Cerebellar nuclear complex (tissue), 1 donor: ENCODE measurements at places on chromosomes 16 and 17.
A peak's percentile ranks its signal among the peaks of the same experiment; 100 is the strongest.

- no peak for DNase-seq
These were observed 1.7 kb downstream of the TNFRSF13B start for GRCh38 chr17:16969931-16970906.

DNA sequence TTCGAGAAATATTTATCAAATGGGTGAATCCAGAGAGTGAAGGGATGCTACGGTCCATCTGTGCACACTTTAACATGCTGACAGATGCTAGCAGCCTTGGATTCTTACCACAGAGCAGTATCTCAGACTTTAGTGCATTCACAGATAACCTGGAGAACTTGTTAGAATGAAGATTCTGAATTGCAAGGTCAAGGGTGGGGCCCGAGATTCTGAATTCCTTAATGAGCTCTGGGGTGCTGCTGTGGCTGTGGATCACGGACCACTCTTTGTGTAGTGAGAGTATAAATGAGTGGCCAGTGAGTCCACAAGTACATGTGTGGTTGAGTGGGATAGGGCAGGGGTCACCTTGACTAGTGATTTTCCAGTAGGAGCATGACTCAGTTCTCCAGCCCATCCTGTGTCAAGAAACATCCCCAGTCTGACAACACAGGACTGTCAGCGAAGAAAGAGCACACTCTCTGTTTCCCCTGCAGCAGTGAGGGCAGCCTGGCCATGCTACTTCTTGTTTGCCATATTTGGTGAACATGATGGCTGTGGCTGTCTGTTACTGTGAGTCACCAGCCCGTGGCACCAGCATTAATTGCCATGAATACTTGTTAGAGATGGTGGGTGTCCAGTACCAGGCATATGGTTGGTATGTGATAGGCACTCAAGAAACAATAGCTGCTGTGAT, 13.0 kb upstream of the SALL1 start:
- DNase-seq: no peak

DNA sequence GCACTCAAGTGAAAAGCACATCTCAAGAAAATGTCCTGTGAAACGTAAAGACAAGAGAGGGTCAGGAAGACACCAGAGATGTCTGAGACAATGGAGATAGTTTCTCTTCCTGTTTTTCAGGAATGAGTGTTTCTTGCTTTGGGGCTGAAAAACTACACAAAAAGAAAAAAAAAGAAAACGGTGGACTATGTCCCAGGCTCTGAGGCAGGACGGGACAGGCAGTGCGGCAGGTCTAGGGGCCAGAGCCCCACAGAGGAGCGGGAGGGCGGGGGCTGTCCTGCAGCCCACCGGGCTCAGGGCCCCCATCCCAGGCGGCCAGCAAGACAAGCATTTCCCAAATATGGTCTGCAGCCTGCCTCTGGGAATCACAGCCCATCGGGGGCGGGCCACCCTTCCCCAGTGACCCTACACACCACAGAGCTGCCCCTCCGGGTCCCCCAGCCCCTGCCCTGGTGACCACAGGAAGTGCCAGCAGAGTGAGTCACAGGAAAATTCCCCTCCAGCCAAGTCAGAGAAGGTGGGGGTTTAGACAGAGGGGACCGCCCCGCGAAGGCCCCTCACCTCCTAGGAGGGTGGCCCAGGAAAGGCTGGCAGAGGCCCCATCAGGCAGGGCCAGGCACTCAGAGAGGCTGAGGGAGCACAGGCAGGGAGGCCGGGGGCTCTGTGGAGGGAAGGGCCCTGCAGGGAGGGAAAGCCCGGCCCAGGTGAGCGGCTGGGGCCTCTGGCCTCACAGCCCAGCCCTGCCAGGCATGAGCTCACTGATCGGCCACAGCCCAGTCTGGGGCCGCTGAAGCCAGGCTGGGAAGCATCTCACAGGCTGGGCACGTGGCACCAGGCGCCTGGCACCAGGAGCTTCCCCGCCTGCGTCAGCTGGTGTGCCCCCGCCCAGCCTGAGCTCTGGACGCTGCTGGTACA, 6.3 kb downstream of the BCAR1 start:
- peak; percentile 80 for DNase-seq

DNA sequence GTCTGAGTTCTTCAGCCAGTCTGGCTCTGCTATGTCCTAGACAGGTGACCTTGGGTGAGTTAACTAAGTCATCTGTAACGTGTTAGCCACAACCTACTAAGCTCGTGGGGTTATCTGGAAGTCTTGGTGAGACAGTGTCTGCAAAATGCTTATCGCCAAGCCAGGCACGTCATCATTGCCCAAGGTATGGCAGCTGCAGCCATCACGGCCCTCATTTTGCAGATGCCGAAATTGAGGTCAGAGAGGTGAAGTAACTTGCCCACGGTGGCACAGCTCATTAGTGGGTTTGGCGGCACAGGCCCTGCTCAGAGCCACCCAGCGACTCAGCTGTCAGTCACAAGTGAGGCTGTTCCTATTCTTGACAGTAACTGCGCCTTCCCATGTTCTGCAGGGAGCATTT, 79.8 kb downstream of the CMIP start:
- no peak for DNase-seq

- no peak for DNase-seq
These were observed 126.3 kb downstream of the ABCC1 start for GRCh38 chr16:16075488-16076422.

DNA sequence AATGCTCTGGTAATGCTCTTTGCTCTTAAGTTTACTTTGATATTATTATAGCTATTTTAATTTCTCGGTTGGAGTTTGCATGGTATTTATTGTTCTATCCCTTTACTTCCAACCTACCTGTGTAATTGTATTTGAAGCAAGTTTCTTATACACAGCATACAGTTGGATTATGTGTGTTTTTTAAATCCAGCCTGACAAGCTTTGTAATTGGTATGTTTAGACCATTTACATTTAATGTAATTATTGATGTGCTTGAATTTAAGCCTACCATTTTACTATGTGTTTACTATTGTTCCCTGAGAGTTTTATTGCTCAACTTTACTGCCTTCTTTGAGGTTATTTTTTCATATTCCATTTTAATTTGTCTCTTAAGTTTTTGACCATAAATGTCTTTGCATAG, 35.7 kb downstream of the ACSF3 start:
- DNase-seq: no peak

DNA sequence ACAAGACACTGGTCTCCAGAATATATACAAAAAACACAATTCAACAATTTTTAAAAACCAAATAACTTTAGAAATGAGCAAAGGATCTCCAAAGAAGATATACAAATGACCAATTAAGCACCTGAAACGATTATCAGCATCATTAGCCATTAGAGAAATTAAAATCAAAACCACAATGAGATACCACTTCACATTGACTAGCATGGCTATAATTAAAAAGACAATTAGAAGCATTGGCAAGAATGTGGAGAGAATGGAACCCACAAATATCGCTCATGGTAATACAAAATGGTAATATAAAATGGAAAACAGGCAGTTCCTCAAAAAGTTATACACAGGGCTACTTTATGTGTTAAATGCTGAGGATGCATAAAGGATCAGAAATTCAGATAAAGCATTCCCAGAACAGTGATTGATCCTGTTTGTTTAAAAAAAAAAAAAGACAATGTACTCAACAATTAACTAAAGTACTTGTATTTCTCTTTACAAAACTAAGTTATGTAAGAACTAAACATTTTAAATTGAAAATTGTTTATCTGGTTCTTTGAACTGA, 52.5 kb downstream of the KANSL1 start:
- no peak for DNase-seq

DNA sequence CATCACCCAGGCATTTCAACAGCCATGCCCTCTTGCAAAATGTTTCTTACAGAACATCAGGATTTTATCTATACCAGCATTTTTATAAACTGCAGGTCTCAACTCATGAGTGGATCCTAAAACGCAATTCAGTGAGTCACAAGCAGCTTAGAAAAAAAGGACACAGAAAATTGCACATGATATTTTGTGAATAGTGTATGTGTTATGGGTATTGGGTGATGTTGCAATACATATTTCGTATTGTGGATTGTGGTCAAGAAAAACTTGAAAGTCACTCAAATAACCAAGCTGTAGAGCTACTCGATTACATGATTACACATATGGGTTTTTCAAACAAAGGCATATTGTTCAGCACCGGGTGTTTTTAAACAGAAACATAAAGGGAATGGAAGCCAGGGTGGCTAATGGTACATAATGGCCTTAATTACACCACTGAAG, 1.4 kb downstream of the WIPI1 start:
- DNase-seq: no peak

DNA sequence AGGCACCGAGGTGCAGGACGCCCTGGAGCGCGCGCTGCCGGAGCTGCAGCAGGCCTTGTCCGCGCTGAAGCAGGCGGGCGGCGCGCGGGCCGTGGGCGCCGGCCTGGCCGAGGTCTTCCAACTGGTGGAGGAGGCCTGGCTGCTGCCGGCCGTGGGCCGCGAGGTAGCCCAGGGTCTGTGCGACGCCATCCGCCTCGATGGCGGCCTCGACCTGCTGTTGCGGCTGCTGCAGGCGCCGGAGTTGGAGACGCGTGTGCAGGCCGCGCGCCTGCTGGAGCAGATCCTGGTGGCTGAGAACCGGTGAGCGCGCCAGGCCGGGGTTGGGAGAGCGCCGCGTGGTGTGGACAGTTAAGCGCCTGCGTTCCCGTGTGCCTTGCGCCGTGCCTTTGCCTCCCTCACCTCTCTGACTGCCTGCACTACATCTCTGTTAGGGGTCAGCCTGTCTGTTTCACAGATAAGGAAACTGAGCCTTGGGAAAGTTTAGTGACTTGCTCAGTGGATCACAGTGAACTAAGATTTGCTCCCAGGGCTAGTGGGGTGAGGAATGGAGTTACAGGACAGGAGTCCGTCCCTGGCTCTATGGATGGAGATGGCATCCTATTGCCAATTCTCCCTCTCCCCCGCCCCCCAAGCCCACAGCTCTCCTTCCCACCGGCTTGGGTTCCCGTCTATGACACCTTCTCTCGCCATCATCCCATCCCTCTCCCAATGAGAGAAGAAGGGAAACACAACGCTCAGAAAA, 880 bp downstream of the SARM1 start:
- no peak for DNase-seq

- peak; percentile 70 for DNase-seq
These were observed 1.4 kb downstream of the PYDC1 start for GRCh38 chr16:31215287-31216162.

DNA sequence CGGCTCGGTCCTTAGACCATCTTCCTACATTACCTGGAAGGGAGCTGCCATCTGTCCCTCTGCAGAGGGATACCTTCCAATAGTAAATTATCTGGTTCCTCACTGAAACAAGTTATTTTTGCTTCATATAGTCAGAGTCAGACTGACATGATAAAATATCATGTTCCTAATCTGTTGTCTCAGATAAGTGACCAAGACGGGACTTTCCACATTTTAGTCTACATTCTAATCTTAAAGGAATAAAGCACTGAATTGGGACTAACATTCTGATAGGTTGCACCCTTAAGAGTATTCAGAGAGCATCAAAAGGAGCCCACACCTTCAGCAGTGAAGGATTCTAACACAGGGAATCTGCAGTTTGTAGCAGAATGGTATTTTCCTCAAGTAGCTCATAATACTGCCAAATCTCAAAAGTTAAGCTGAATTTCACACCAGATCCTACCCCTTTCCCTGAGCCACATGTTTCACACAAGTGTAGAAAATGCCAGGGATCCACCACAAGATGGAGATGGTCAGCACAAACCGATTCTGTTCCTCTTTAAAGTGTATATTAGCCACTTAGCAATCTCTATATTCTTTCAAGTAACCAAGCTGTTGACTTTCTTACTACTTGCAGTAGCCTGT, 13.4 kb downstream of the GINS2 start:
- no peak for DNase-seq

GRCh38 chr17:33389504-33390135, 96.5 kb upstream of the ASIC2 start:
- DNase-seq: no peak

DNA sequence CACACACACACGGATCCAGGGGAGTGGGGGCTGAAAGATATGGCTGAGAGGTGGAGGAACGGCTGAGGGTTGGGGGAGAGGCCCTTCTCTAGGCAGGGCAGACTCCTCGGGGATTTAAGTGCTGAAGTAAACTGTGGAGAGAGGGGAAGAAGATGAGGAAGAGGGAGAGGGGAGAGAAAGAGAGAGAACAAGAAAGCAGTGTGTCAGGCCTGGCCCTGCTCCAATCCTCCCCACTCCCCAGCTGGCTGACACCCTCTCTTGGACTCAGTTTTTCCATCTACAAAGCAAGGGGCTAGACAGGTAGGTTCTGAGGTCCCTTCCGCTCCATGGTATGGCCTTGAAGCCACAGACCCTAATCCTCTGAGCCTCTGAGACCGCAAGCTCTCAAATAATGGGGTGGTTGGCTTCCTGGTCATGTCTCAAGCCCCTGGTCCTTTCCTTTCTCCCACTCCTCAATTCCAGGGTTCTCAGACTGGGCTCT, 2.0 kb downstream of the VAMP2 start:
- no peak for DNase-seq

GRCh38 chr17:45263477-45263860, 1.6 kb upstream of the SPATA32 start:
- DNase-seq: no peak

GRCh38 chr16:46673320-46674013, 15.5 kb downstream of the VPS35 start:
- DNase-seq: no peak

GRCh38 chr17:73594025-73594424, 50.2 kb downstream of the SDK2 start:
- DNase-seq: no peak

- no peak for DNase-seq
These were observed 231.4 kb upstream of the TNRC6C start for GRCh38 chr17:77727037-77727615.

- no peak for DNase-seq
These were observed 4.6 kb downstream of the UBTF start for GRCh38 chr17:44214896-44215295.

DNA sequence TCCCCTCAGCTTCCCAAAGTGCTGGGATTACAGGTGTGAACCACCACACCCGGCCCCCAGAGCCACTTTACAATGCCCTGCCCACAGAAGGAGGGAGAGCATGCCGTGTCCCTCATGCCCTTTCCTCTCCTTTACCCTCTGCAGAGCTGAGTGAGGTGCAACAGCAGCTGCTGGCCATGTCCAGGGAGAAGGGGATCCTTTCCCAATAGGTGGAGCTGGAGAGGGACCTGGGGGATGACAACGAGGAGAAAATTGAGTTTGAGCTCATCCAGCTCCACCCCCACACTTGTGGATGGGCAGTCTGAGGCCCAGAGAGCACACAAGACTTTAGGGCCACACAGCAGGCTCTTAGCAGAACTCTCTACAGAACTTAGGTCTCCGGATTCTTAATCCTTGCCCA, 7.9 kb upstream of the GSDMA start:
- DNase-seq: no peak

- no peak for DNase-seq
These were observed 209.6 kb upstream of the CACNG5 start for GRCh38 chr17:66625311-66625767.
